ENCODE measurements at places on chromosomes 12 and 14.

DNA sequence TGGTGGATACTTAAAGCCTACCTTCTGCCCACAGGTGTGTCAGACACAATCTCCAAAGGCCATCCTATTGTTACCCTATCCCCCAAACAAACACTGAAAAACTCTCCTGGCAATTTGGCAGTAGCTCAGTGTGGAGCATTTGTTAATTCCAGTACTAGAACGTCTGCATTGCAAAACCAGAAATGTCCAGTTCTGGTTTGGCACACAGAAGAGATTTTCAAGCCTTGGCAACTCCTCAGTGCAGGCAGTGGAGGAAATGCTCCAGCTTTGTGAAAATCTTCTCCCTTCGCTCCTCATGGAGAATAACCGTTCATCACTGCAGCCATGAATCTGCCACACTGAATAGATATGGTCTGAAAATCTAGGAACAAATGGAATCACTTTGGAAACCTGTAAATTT, 5.3 kb upstream of the SOCS2 start:
- no peak for DNase-seq

GRCh38 chr12:18522806-18523205, 215.0 kb downstream of the PLCZ1 start:
- DNase-seq, result no peak

DNA sequence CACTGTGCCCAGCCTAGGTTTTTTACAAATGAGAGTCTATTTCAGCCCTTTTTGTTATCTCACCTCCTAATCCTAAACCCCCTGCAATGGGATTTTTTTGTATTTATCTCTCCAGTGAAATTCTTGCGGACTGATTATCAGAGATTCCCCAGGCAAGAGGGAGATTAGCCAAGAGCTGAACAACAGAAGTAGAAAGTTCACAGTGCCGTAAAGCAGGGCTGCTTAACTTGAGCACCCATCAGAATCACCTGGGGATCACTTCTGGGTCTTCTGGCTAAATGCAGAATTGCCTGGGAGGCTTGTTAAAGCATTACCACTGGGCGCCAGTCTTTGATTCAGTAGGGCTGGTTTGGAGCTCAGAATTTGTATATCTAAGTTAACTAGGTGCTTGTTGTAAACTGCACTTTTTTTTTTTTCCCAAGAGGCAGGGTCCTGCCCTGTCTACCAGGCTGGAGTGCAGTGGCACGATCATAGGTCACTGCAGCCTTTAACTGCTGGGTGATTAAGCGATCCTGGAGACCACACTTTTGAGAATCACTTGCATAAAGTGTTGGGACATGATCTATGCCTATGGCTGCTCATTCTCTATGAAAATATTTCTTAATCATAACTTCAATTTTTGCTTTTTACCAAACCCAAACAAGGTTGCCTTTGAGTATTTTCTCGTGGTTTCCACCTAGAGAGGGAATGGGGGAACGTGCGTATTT, 1.1 kb upstream of the DPPA3 start:
- DNase-seq, result no peak

- DNase-seq, result peak; percentile 40
These were observed 115.8 kb downstream of the SLC25A47 start for GRCh38 chr14:100438678-100439592.

- no peak for DNase-seq
These were observed 8.8 kb upstream of the KRT74 start for GRCh38 chr12:52582486-52582885.

DNA sequence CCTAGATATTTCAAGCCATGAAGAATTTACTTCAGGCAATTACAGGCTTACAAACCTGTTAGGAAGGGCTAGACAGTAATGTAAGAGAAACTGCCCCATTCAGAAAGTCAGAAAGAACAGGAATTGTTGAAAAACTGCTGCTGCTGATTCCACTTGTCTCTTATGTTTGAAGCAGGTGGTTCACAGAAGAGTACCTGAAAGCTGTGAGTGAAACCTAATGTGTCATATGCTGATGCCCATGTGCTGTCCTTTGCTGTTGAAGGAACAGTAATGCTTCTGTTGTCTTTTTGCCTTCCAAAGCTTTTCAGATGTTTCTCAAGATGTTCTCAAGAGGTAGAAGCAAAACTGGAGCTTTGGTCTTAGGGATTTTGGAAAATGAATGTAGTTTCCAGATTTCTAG, 39.0 kb downstream of the MNAT1 start:
- no peak for DNase-seq

Measured in stimulated activated CD4-positive, alpha-beta T cell treated with anti-CD3 and anti-CD28 coated beads, Interleukin-4, amount 100 ng/mL, for 4 hours (primary cell).